ENCODE measurements at places on chromosomes 6 and 20. TPM values are rescaled to one million over a fixed set of nuclear protein-coding genes. Genes with fewer than 3 reads are reported as not detected.

DNA sequence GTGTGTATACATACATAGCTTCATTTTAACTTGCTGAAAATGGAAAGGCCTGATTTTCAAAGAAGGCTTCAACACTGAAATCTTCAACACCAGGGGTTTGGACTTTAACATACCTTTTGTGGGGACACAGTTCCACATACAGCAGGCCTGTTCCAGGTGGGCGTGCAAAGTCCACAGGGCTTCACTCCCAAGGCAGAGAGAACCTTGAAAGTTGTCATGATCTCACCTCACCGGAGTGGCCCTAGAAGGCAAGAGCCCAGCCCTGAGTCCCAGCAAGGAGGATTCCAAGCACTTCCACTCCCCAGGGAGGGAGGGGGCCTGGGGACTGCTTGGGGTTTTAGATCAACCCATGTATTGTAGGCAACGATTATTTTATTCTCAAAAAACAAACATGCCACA, 47.2 kb downstream of the TMEM242 start:
- DNase-seq = no peak

DNA sequence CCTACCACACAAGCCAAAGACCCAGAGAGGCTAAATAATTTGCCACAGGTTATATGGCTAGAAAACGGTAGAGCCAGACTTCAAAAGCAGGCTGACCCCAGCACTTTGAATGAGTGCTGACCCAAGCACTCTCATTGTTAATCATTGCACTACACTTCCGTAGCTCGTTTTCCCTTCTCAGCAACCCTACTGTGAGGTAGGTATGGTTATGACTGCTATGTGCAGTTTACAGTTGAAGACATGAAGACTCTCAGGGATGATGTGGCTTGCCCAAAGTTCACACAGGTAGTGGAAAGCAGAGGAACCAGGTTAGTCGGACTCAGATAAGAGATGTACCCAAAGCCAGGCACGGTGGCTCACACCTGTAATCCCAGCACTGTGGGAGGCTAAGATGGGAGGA, 33.5 kb upstream of the RIMS4 start:
- DNase-seq = no peak

The DACT2 gene
- total RNA-seq = 0.48 TPM

The ME1 gene
- 17.9 TPM for total RNA-seq

The C6orf52 gene
- total RNA-seq = 1.7 TPM

DNA sequence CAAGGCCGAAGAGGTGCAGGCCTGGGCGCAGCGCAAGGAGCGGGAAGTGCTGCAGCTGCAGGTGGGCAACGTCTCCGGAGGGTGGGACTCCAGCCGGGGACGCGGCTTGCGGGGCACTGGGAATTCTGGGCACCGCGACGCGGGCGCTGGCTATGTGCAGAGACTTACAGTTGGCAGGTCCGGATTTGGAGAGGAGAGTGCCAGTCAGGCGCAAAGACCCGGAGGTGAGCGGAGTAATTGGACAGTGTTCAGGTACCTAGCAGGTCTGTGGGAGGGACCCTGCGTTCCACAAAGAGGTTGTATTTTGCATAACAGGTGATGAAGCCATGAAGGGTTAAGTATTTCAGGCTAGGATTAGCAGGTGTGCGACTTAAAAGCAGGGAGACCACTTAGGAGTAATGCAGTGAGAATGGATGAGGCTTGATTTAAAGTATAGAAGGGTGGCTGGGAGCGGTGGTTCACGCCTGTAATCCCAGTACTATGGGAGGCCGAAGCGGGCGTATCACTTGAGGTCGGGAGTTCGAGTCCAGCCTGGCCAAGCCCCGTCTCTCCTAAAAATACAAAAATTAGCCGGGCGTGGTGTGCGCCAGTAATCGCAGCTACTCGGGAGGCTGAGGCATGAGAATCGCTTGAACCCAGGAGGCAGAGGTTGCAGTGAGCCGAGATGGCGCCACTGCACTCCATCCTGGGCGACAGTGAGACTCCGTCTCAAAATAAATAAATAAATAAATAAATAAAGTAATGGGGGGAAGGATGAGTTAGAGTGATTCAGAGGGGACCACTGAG, 1.0 kb downstream of the MRPS26 start:
- no peak for DNase-seq

GRCh38 chr20:44541992-44542391, 20.1 kb upstream of the SERINC3 start:
- no peak for DNase-seq

The MTRF1L gene
- 23.8 TPM for total RNA-seq

DNA sequence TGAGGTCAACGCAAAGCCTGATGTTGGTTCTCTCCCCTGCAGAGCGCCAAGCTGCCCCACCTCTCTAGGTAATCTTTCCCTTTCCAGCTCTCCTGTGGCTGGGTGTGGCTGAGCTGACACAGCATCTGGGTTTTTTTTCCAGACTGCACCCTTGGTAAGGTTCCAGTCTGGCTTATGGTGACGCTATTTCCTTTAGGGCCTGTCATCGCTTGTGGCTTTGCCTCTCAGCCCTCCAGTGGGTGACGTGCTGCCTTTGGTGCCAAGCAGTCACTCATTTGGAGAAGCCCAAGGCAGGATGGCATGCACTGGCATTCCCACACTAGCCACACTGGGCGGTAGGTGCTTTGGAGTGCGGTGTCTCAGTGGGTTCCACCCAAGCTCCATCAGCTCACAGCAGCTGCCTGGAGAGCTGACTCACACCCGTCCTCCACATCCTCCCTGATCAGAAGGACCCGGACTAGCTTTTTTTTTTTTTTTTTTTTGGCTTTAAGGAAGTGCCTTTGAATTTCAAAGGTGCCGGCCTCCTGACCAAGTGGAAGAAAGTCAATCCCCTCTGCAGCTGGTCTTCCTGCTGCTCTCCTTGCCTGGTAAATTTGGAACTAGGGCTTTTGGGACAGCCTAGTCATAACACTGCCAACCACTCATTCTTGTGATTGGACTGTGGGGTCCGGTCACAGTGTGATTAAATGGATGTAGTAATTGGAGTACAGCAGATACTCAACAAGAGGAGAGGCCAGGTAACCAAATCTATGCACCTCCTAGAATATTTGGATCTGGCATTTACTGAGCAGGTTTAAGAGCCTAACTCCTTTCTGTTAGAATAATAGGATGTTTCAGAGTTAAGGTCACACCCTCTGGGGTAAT, 153.6 kb downstream of the CD83 start:
- no peak for DNase-seq

DNA sequence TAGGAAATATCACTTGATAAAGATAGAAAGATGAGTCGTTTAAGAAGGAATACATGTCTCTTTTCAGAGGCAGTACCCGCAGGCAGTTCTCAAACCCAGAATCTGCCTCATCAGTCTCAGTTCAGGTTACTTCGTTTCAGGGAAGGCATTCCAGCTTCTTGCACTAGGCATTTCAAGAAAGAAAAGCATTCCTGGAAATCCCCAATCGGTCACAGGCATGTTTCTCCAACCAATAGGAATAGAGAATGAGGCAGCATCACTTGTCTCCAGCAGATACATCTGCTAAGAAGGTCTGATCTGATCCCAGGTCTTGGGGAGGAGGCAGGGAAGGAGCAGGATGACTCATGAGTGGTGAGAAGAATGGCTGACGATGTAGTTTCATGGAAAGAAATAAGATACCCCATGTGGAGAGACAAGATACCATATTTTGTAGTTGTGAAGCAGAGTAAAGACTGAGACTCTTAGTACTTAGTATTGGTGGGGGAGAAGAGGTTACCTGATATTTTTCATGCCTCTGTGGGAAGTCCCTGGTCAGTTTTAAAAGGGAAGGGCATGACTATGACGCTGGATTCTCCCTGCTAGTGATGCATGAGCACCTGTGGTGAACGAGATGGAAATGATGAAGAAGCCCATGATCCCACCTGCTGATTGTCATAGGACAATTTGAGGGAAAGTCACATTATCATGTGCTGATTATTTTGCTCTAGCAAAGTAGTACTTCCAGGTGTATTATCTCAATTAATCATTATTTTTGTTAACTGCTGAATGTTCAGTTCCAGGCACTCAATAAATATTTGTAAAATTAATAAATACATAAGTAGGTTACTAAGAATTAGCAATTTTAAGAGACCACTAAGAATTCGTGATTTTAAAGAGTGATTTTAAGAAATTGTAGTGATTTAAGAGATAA, 20.3 kb upstream of the HLA-DRB1 start:
- DNase-seq = no peak

Measured in cardiac septum (tissue), 1 donor.